ENCODE measurements at places on chromosomes 4 and X.

GRCh38 chr4:121030711-121031110, 41.6 kb downstream of the NDNF start:
- no peak for DNase-seq

- DNase-seq = no peak
Measured at GRCh38 chr4:138972956-138973801, 42.4 kb upstream of the NOCT start.

DNA sequence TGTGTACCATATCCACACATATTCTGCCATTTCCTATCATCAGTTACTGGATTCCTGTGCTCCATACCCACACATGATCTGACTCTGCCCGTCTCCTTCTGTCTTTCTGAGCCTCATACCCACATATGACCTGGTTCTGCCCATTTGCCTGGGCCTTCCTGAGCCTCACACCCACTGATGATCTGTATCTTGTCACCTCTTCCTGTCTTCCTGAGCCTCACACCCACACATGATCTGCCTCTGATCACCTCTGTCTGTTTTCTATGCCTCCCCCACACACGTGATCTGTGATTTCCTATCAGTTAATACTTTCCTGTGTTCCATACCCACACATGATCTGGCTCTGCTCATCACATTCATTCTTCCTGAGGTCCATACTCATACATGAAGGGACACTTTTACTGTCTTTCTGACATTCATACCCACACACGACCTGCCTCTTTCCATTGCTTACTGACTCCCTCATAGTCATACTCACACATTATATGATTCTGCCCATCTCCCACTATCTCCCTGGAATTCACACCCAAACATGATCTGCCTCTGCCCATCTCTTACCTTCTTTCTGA, 32.5 kb downstream of the SCML1 start:
- DNase-seq = no peak

GRCh38 chrX:68832516-68833447, 4.0 kb downstream of the EFNB1 start:
- DNase-seq = no peak

DNA sequence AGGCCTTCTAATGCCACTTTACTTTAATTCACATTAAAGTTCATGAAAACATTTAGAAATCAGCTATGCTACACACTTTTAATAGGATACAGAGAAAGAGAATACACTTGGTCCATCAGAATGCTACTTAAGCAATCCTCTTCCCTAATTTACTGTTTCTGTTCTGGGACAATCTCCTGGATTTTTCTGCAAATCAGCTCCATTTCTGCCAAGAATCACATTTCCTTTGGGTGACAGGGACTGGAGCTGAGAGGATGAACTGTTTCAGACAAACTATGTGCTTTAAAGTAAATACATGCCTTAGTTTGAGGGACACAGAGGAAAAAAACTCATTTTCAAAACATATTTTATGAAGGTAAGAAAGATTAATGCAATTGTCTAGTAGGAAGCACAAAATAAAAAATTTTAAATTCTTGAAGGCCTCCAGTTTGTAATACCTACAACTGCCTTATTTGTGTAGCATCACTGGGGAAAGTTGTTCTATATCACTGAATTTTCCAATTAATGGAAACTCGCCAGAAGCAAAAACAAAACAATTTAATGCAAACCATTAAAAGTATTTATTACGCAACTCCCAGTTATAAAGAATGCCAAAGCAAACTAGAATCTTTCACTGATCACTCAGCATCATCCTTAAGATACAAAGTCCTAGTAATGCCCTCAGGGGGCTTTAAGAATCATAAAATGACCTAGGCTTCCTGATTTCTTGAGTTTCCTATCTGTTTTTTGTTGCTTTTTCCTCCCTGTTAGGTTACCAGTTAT, 36.3 kb downstream of the BCLAF3 start:
- no peak for DNase-seq

- peak; percentile 5 for DNase-seq
Measured at GRCh38 chrX:132146456-132146855, 18.6 kb upstream of the FRMD7 start.

DNA sequence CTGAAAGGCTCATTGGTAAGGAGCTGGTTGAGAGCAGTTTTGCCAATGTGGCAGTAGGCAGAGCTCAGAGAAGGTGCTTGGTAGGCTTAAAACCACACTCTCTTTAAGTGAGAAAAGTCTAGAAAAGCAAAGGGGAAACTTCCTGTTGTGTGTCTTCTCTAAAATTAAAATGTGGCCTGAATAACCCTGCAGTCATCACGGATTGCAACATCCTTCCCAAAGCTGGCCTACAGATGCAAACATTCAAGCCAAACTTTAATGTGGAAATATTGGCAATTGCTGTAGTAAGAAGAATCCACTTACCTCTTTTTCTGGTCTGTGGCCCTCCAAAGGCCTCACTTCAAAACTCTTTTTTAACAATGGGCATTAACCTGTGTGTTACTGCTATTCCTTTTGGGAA, 348.5 kb downstream of the OPHN1 start:
- no peak for DNase-seq

GRCh38 chr4:32140636-32141035, 1420.5 kb downstream of the PCDH7 start:
- DNase-seq = no peak

GRCh38 chr4:172871381-172871780, 297.2 kb upstream of the GALNT7 start:
- no peak for DNase-seq

GRCh38 chr4:6340446-6341015, 70.9 kb downstream of the WFS1 start:
- DNase-seq = no peak

DNA sequence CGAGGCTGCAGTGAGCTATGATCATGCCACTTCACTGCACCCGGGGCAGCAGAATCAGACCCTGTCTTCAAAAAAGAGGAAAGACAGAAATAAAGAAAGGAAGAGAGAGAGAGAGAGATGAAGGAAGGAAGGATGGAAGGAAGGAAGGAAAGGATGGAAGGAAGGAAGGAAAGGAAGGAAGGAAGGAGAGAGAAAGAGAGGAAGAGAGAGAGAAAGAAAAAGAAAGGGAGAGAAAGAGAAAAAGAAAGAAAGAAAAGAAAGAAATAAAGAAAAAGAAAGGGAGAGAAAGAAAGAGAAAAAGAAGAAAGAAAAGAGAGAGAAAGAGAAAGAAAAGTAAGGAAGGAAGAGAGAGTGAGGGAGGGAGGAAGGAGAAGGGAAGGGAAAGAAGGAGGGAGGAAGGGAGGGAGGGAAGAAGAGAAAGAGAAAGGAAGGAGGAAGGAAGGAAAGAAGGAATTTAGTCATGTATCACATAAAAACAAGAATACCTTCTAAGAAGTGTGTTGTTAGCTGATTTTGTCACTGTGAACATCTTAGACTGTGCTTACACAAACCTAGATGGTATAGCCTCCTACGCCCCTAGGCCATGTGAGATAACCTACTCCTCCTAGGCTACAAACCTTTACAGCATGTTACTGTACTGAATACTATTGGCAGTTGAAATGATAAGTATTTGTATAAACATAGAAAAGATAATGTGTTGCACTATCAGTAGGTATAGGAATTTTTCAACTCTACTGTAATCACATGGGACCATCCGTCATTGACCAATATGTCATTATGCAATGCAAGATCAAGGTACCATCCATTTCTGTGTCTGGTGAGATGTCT, 17.4 kb upstream of the AFF1 start:
- DNase-seq = no peak

- no peak for DNase-seq
Measured at GRCh38 chr4:51884606-51885005, 41.7 kb downstream of the DCUN1D4 start.

GRCh38 chrX:12494400-12495138, 296.6 kb upstream of the PRPS2 start:
- no peak for DNase-seq

DNA sequence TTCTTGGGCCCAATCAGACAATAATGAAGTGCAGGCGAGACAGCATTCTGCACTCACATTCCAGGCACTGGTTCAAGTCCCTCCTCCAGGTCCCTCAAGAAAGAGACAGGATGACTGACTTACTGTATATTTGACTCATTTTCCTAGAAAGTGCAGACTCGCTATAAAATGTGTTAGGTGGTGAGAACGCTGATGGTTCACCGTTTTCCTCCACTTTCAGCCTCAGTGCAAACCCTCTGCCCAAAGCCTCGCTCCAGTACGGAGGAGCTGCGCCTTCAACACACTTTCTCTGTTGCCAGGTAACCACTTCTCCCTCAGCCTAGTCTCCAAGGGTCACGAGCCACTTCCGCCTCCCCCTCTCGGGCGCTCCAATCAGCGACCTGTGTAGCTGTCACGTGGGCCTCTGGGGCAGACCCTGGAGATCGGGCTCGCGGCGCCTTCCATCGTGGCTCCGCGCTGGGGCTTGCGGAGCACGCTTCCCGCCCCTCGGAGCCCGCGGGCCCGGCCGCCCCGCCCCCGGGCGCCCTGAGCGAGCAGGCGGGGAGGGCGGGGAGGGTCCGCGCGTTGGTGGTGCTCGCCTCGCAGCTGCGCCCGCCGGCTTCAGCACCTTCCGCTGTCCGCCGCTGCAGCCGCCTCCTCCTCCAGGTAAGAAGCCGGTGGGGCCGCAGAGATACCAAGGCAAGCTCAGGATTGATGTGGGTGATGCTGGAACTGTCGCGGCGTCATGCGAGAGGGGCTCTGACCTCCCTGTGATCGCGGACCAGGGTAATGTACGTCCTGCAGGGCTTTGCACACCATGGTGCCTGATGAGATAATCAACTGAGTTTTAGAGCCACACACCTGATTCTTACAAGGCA, at the start of gene WDR17:
TSS of gene WDR17 (plus strand) at position 407 of the 857 bp plus-strand sequence. CDS start 45,740 bp downstream, outside the sequence.
- DNase-seq = peak; percentile 9

DNA sequence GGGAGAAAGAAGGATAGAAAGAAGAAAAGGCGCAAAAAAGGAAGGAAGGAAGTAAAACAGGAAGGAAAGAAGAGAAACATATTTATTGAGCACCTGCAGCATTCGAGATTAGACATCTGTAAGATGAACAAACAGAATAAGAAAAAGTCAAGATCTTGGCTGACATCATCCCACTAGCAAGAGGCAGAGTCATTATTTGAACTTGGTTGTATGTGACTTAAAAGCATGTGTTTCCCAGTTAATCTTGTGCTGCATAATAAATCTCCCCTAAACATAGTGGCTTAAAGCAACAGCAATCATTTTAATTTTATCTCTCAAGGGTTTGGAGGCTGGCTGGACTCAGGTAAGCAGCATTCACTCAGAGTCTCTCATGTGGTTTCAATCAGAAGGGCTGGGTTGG, 38.5 kb upstream of the COX7B2 start:
- DNase-seq = no peak

DNA sequence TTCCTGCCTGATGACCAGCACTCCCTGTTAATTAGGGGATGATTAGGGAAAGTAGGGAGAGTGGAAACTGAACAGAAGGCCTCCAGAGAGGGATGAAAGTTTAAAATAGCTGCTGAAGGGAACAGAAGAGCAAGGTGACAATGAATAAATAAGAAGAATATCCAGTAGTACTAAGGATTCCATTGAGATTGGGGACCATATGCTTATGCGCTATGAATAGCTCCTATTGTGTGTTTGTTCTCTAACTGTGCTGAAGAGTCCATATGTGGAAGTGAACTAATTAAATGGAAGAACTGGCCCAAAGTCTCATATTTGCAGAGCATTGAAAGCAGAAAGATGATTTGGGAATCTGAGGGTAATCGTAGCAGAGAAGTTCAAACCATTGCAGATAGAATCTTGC, 137.0 kb downstream of the PRSS12 start:
- DNase-seq = no peak

DNA sequence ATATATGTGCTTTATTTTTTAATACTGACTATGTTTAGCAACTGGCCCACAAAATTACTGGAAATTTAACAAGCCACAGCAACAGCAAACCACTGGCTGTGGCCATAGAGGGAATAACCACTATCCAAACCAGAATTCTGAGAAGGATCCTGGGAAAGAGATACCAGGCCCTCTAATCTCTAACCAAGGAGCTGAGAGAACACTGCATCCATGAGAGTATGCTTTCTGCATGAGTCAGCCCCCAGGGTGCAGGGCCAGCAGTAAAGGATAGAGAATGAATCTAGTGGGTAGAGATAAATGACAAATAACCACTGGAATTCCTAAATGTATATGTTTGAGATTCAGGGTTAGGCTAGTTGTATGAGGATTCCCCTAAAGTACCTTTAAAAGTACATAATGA, 221.8 kb downstream of the KIT start:
- DNase-seq = no peak

DNA sequence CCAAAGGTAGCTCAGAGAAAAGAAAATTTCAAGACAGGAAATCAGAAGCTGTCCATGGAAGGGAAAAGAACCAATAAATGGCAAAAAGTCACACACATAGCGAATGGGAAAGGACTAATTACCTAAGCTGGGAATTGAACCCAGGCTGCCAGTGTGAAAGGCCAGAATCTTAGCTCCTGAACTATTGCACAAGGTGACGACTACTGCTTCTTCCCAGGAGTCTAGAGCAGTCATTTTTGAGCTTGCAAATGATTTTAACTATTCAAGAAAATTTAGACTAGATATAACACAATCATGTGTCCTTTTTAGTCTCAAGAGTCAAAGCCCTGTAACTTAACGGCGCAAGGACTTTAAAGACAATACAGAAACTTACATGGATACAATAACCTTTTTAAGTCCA, 34.1 kb upstream of the ZNF81 start:
- no peak for DNase-seq

DNA sequence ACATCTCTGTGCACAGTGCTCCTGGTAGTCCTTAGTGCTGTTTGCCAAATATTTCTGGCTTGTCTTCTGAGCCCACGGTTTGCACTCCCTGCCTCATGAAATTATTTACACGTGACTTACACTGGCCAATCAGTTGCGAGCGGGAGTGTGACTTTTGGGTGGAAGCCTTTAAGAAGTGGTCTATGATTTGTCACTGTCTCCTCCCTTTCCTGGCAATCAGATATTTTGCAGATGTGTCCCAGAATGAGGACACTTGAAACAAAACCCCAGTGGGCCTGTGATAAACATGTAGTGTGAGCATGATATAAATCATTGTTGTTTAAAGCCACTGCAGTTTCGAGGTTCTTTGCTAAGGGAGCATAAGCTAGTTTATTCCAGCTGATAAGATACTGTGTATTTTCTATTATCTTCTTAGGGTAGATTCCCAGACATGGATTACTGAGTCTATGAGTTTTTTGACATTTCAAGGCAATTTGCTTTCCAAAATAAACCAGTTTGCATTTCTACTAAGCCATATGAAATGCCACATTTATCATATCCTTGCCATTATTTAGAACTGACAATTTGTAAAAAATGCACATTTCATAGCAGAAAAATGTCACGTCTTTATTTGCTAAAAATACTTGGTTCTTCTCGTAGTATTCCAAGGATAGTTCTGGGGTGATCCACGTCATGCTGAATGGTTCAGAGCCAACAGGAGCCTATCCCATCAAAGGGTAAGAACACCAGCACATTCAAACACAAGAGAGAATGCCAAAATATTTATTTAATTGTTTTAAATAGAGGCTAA, 12.0 kb downstream of the BST1 start:
- no peak for DNase-seq

GRCh38 chr4:118361192-118361591, 8.4 kb upstream of the PRSS12 start:
- no peak for DNase-seq

DNA sequence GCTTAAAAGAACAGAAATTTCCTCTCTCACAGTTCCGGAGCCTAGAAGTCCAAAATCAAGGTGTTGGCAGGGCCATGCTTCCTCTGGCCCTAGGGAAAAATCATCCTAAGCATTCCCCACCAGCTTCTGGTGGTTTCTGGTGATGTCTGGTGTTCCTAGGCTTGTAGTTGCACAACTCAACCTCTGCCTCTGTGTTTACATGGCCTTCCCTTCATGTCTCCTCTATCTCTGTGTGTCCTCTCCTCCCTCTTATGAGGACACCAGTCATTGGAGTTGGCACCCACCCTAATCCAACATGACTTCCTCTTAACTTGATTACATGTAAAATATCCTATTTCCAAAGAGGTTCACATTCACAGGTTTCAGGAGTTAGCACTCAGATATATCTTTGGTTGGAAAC, 15.4 kb downstream of the LRP2BP start:
- no peak for DNase-seq

Measured in HuH-7.5 (cell line).